ENCODE measurements at places on chromosomes 3 and 15. TPM values are rescaled to one million over a fixed set of nuclear protein-coding genes. Genes with fewer than 3 reads are reported as not detected.

GRCh38 chr3:195075941-195076875 lies 194.8 kb downstream of the XXYLT1 start:
- no peak for DNase-seq

HGD gene
- total RNA-seq: 0.19 TPM

LEKR1 gene
- total RNA-seq: 0.14 TPM

GRCh38 chr15:80333261-80333660 lies 70.9 kb upstream of the ARNT2 start:
- DNase-seq: no peak

SI gene
- total RNA-seq: not detected

C3orf80 gene
- total RNA-seq: 0.07 TPM

SH2D7 gene
- not detected for total RNA-seq

- DNase-seq: peak; percentile 95
Observed at GRCh38 chr15:88894348-88894818, 961 bp downstream of the HAPLN3 start.

EIF4A2 gene
- total RNA-seq: 502 TPM

- DNase-seq: no peak
Observed at GRCh38 chr3:8183627-8184026, 318.0 kb upstream of the LMCD1 start.

DNA sequence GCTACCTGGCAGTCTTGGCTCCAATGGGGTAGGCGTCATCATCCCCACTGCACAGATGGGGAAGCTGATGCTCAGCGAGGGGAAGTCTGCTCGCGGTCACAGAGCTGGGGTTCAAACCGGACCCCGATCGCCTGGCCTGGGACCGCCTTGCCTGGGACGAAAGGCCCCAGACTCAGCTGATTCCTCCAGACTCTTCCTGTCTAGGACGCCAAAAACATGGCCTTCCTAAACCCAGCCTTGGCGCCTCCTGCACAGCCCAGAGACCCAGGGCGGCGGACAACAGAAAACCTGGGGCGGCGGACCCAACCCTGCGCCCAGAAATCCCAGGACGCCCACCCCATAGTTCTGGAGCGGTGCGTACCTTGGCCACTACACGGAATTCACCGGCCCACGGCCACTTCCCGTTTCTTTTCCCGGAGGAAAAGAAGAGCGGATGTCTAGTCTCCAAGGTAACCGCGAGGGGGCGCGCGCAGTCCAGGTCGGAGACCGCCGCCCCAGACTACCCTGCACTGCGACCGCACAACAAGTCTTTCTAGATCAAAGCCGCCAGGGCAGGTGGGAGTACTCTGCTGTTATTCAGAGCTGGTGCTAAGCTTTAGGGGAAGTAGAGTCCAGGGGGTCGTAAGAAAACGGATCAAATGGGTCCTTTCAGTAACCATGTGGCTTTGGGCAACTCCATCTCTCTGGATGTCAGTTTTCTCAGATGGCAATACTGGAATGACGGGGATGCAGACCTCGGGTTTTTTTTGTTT lies 4.9 kb upstream of the IL17RD start:
- DNase-seq: peak; percentile 87

- no peak for DNase-seq
Observed at GRCh38 chr15:43913941-43914340, 87.1 kb downstream of the WDR76 start.

FILIP1L gene
- 1.4 TPM for total RNA-seq

DNA sequence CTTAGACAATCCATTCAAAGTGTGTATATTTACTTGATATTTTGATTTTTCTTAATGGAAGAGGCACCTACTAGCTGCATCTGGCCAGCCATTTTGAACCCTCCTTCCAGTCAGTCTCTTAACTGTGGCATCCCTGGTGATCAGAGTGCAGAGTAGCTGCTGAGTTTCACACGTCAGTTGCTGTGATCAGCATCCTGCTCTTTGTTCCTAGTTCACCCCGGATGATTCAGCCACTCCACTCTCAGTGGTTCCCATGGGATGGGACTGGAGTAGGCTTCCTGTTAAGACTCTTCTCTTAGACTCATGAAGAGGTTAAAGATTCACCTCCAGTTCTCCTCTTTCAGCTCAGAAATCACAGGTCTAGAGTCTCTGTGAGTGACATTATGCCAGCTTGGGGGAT lies 75.8 kb downstream of the STXBP5L start:
- DNase-seq: no peak

DNA sequence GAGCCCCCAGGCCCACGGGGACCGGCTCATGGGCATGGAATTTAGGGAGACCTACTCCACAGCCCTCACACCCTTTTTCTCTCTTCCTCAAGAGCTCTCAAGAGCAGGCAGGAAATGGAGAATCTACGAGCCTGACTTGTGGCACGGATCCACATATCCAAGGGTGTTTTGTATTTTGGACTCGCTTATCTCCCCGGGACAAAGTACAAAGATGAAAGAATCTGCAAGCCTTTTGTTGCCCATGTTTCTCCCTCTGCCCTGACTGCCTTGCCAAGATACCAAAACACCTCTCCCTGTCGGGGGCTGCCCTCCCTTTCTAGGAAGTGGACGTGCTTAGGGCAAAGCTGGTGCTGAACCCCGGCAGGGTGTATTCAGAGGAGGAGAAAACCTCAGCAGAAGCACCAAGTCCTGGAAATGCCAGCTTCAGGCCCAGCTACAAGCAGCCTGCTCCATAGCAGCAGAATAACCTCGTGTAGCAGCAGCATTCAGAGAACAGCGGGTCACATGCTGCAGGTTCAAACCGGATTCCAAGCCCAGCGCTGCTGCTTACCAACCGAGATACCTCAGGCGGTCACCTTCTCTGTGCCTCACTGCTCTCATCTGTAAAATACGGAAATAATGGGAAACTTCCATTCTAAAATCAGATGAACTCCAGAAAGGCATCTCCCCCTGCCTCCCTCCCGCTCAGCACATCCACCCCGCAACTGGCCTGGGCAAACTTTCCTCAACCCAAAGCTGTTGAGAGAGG lies 35.2 kb downstream of the DNASE1L3 start:
- no peak for DNase-seq

SPESP1 gene
- 0.51 TPM for total RNA-seq

GRCh38 chr3:122268257-122269024 lies 56.6 kb upstream of the CSTA start:
- DNase-seq: no peak

GRCh38 chr3:38519000-38519399 lies 22.9 kb downstream of the EXOG start:
- DNase-seq: no peak

DNA sequence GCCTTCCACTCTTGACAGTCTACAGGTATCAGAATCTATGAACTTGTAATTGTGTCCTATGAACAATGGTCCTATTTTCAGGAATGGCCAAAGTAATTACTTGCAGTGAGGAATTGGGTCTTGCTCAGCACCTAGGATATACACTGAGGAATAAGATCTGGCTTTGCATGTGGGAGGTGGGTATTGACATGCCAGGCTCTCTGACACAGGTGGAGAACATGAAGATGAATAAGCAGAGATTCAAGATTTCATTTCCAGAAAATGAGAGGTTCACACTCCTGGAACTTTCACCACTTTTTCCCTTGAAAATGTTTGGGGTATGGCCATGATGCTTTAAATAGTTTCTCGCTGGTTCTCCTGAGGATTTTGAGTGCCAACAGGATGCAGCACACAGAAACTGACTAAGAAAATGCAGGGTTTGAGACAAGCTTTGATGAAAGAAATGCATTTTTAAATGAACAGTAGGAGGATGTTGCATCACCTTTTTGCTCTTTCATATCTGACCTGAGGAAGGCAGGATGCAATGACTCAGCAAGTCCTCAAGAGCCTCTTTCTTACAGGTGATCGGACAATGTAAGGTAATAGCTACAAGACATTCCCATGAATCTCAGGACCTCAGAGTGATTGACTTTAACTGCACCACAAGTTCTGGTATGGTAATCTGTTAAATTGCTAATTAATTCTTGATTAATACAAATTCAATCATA lies 3.7 kb downstream of the HRG start:
- peak; percentile 57 for DNase-seq

CILP gene
- total RNA-seq: 0.02 TPM

ITGA11 gene
- total RNA-seq: 2.1 TPM

DNA sequence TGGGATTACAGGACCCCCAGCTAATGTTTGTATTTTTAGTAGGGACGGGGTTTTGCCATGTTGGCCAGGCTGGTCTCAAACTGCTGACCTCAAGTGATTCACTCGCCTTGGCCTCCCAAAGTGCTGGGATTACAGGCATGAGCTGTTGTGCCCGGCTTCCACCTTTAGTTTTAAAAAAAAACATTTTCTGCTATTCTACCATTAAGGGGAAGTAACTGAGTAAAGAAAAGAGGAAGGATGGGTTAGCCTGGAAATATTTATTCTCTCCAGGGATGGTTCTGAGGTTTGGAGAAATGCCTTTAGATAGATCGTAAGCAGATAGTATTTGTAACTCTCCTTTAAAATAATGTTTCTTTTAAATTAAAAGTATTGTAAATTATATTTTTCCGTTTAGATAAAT lies 3.1 kb downstream of the AP4E1 start:
- DNase-seq: peak; percentile 51

- DNase-seq: no peak
Observed at GRCh38 chr3:181896605-181897004, 184.9 kb downstream of the SOX2 start.

- peak; percentile 84 for DNase-seq
Observed at GRCh38 chr3:187799942-187800641, 54.8 kb upstream of the BCL6 start.

P2RY14 gene
- total RNA-seq: 2.5 TPM

ARHGEF26 gene
- 0.12 TPM for total RNA-seq

DNA sequence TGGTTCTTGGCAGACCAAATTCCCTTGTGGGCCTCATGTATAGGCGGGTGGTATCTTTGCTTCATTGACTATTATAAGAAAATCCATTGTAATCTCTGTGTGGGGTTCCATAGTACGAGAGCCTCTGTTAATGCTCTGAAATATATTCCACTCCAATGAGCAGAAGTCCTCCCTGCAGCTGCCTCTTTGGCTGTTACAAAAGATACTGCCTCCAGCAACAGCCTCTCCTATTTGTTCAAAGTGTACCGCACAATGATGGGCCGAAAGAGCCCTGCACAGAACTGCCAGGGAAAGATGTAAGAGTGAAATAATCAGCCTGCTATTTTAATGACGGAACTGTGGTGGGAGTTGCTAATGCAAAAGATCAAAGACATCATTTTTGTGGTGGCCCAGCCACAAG lies 48.9 kb downstream of the GRK7 start:
- DNase-seq: no peak

DNA sequence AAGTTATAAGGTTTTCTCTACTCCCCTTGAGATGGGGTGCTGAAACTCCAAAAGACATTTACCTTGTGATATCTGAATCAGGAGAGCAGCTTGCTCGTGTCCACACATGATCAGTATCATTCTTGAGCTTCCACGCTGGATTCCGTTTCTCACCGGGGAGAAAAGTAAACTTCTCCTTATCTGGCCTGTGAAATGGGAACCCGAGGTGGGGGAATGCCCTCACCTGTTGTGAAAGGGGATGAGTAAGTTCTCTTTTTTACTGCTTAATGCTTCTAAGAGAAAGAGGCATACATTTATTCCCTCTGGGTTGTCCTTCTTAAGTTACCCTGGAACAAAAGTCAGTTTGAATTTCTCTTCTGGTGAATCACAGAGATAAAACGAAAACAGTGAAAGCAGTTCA lies 440.5 kb upstream of the ADAMTS9 start:
- no peak for DNase-seq

- no peak for DNase-seq
Observed at GRCh38 chr3:104582092-104582491, 784.6 kb upstream of the ALCAM start.

DNA sequence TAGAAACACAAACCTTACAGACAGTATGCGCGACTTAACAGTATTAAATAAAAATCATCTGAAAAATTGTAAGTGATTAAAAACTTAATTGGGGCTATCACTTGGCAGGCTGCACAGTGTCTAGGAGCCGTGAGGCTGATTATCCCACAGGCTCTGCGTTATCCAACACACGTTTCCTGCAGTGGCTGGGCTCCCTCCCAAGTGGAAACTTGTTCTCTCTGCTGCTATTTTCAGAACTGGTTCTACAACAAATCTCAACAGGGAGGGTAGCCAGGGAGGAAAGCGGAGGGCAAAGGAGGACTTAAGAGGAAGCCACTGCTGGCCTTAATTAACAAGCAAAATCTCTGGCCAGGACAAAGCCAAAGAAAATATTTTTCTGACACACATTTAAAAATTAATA lies 555.2 kb downstream of the MAGI1 start:
- no peak for DNase-seq

HEG1 gene
- total RNA-seq: 40.8 TPM

GCNT3 gene
- total RNA-seq: not detected

GRCh38 chr15:60721707-60722106 lies 242.8 kb upstream of the ICE2 start:
- DNase-seq: peak; percentile 60

DNA sequence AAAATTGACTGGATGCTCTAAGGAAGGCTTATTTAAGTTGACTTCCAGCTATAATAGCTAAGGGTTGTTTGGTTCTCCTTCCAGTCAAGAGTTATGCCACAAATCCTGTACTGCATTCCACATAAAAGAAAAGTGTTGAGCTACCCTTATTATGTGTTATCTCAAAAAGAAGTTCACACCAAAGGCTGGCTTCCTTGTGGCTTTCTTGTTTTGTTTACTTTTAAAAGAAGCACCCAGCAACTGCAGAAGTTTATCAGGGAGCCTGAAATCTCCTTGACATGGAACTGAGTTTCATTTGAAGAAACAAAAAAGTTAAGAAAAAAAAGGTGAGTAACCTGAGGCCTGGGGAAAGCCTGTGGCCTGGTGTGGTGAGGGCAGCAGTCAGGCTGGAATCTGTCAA lies 10.2 kb downstream of the MGLL start:
- no peak for DNase-seq

LACTB gene
- 18.1 TPM for total RNA-seq

GRCh38 chr3:12759097-12759679 lies at the start of gene TMEM40:
TMEM40 (minus strand) TSS chr3:12759259; CDS start chr3:12749832, 9,427 bp downstream.
- DNase-seq: no peak

DNA sequence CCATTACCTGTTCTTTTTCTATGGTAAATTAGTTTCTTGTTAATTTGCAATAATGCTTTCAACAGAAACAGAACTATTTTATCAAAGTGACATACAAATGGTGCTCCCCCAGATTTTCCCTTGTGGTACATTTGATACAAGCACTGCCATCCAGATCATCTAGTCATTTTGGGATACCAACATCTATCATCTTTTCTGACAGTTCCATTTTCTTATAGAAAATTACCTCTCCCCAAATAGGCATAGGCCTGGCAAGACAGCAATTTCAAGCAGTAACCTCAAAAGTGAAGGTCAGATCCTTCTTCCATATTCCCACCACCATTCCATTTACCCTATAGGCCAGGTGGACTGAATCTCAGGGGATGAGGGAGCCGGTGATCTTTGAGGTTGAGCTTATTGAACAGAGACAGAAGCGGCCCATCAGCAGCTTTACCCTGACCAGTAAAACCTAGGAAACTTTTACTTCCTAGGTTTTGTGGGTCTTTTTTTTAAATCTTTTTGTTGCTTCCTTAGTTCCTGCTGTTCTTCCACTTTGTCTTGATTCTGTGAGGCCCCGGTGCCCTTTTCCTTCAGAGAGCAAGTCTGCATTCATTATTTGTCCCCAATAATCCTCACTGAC lies 3.1 kb upstream of the PLD1 start:
- DNase-seq: no peak
